Mucosa of gallbladder (tissue), 1 donor: ENCODE measurements at places on chromosomes 4 and X.
A peak's percentile ranks its signal among the peaks of the same experiment; 100 is the strongest.

DNA sequence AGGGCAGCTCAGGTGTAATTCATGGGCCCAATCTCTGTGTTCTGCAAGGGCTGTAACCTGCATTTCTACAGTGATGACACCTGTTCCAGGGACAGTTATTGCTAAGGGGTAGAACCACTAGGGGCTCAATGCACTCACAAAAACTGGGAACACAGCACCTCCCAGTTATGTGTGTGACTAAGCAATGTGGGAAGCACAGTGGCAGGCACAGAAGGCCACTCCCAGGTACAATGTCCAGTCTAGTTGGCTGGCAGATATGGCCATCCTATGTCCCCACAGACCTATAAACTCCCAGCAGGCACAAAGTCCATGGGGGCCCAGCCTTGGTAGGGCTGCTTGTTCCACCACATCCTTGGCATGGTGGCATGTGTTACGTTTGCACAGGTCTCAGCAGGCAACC lies 25.7 kb downstream of the CXCL13 start:
- peak; percentile 73 for DNase-seq

GRCh38 chr4:71713611-71714203 lies 70.2 kb downstream of the GC start:
- no peak for DNase-seq

GRCh38 chr4:23970201-23970850 lies 80.5 kb upstream of the PPARGC1A start:
- no peak for DNase-seq

GRCh38 chr4:138927072-138927471 lies 88.5 kb upstream of the NOCT start:
- DNase-seq: no peak

- peak; percentile 38 for DNase-seq
Observed at GRCh38 chrX:41923978-41924683, 777 bp upstream of the CASK start.

GRCh38 chr4:102580463-102580842 lies 79.3 kb downstream of the NFKB1 start:
- DNase-seq: no peak

- peak; percentile 27 for DNase-seq
Observed at GRCh38 chr4:109631532-109632108, 71.6 kb downstream of the MCUB start.

DNA sequence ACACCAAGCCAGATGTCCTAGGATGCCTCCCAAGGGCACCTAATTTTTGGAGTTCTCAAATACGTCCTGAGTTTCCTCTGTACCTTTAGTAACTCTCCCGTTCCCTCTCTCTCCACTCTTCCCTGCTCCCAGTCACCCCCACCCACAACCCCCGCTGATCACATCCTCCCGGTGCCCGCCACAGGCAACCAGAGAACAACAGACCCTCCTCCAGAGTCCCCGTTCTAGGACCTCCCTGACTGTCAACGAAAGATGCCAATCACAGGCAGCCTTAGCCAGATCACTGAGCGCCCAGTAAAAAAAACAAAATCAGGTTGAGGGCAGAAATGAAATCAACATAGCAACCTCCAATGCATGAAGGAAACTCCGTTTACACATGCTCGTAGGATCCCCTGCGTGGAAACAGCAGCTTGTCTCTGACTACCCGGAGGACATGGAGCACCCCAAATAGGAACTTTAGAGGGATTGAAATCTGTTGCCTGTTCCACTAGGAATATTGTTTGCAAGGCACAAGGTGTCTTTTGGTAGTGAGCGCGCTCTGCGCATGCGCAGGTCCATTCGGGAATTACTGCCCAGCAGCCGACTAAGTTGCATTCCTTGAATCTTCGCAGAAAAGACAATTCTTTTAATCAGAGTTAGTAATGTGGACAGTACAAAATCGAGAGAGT lies at the start of gene GABRB1:
TSS of gene GABRB1 (plus strand) at position 557 of the 668 bp plus-strand sequence.
- peak; percentile 60 for DNase-seq

DNA sequence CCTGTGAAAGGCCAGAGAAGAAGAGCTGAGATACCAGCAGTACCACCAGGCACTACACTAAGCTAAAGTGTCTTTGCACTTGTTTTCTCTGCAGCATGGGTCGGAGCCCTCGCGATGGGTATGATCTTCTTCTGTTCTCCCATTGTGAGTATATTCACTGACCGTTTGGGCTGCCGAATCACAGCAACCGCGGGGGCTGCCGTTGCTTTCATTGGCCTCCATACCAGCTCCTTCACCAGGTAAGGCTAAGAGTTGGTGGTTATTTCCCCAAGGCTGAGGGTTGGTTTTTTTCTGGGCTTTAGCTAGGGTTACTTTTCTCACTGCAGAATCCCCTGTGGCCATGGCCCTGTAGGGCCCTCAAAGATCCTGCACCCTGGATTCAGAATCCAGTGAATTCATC lies 93.5 kb downstream of the RLIM start:
- no peak for DNase-seq

DNA sequence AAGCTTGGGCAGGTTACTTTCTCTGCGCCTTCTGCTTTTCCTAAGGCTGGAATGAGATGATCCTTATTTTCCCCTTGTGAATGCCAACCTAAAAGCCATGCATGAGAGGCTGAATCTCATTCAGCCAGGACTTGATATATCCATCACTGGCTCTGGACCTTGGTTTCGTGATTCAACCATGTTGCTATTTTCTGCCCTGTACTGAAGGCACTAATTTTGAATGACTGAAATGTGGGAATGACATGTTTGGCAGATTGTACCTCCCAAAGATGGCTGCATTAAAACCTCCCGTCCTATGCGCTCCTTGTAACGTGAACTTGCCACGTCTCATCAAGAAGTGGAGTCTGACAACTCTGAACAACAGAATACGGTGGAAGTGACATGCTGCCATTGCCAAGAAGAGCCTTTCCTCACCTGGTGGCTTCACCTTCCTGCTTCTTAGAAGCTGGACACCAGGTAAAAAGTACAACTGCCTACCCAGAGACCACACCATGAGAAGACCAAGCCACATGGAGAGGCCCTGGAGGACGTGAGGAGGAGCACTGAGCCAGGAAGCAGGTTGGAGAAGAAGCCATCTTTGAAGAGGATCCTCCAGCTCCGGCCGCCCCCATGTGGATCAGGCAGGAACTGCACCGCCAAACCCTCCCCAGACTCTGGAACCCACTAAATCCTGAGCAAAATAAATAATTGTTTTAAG lies 174.5 kb downstream of the NSUN7 start:
- peak; percentile 31 for DNase-seq

DNA sequence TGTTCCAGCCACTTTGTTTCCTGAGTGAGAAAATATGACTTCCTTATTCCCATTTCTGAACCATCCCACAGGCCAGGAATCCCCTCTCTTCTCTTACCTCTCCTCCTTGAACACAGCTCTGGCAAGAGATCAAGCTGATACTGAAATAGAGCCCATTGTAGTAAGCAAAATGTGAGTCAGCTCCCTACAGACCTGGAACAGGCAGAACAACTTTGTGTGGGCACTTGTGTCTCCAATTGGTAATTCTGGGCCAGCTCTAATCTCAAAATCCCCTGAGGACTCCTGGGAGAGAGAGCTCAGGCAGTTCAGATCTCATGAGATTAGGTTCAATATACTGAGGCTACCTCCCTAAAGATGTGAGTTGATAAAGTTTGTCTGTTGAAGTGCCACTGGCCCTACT lies 213.5 kb downstream of the GUCY2F start:
- DNase-seq: no peak

DNA sequence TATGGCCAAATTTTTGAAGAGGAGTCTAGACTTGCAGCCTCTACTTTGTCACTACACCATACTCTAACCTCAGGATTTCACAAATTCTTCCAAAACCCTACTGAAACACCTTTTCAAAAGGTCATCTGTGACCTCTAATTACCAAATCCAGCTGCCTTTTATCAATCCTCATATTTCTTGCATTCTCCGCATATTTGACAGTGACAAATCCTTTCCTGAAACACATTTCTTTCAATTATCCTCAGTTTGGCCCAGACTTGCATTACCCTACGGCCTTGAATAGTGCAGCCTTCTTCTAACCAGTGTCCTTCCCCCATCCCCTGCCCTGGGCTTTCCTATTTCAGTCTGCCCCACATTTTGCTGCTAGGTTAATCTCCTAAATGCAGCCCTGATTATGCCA lies 25.5 kb downstream of the MID2 start:
- DNase-seq: no peak

DNA sequence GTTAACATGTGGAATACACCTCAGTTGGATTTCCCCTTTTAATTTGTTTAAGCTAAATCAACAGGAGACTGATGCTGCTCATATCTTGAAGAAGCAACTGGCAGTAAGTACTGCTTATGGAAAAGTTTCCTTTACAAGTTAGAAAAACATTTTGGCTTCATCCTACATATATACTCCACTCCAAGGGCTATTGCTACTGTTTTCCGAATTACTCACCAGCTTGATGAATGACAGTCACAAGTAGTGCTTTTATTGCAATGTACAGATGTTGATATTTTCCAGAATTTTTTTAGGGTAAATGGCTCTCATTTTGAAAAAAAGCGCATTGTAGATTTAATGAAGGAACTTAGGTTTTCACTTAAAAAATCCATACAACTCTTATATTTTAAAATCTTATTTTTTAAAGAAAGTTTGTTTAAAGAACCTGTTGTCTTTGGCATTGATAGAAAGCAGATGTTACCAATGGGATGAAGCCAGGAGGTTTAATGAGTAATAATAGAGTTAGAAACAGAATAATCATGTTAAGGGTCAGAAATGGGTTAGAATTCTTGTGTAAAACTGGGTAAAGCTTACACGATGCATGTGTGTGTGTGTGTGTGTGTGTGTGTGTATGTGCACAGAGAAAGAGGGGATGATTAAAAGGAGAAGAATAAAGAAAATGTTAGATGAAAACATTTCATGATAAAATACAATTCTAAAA lies 272.9 kb downstream of the CFAP299 start:
- DNase-seq: no peak

DNA sequence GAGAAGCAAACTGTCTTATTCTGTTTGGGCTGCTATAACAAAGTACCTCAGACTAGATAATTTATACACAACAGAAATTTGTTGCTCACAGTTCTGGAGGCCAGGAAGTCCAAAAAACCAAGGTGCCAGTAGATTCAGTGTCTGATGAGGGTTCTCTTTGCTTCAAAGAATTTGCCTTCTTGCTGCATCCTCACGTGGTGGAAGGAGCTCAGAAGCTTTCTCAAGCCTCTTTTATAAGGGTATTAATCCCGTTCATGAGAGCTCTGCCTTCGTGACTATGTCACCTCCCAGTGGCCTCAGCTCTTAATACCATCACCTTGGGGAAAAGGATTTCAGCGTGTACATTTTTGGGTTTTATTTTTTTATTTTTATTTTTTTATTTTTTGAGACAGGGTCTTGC lies 20.1 kb downstream of the CA5B start:
- DNase-seq: no peak

DNA sequence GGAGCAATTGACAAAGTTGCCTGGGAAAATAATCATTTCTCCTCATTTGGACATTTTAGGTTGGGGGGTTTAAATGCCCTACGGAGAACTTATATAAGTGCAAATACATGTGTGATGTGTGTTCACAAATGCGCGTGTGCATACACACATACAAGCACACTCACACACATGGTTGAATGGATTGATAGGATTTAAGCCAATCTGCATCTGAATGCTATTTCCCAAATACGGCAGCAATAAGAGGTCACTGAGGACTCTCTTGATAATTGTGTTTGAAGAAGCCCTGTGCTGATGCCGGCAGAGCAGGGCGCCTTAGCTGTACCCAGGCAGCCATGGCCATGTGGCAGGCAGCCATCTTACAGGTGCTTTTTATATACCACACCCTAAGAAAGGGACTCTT lies 165.3 kb upstream of the LEF1 start:
- DNase-seq: no peak
